Myocyte (in vitro differentiated cells): ENCODE measurements at places on chromosomes 2 and 18. TPM values are rescaled to one million over a fixed set of nuclear protein-coding genes. Genes with fewer than 3 reads are reported as not detected.

The HDHD2 gene
- total RNA-seq, result 17.8 and 19.1 TPM in 2 replicates

The GALNT14 gene
- total RNA-seq, result not detected in 2 replicates

The MYO5B gene
- total RNA-seq, result 14.7 and 24.8 TPM in 2 replicates

The PLGLB2 gene
- total RNA-seq, result 2.7 and 5.3 TPM in 2 replicates

The DRC1 gene
- total RNA-seq, result 0.21 TPM in 1 of 2 replicates, not detected in the other

The OR6B2 gene
- not detected in 2 replicates for total RNA-seq

The IL36B gene
- total RNA-seq, result not detected in 2 replicates

The ACVR1 gene
- total RNA-seq, result 43.0 and 48.8 TPM in 2 replicates

The MFF gene
- total RNA-seq, result 82.2 and 103 TPM in 2 replicates

The TCF23 gene
- not detected in 2 replicates for total RNA-seq

The SALL3 gene
- total RNA-seq, result not detected in 2 replicates

The C2orf66 gene
- not detected in 2 replicates for total RNA-seq

The FAM237A gene
- not detected in 2 replicates for total RNA-seq

The ICA1L gene
- 3.9 and 4.7 TPM in 2 replicates for total RNA-seq

The C2orf15 gene
- 0.78 TPM in 1 of 2 replicates, not detected in the other for total RNA-seq

The SERPINB13 gene
- total RNA-seq, result not detected in 2 replicates

The CNDP2 gene
- 58.0 and 66.5 TPM in 2 replicates for total RNA-seq

The EFHD1 gene
- 0.29 TPM in 1 of 2 replicates, not detected in the other for total RNA-seq

The REG1A gene
- not detected in 2 replicates for total RNA-seq

The CREG2 gene
- total RNA-seq, result 1.5 and 6.9 TPM in 2 replicates

The SERPINB7 gene
- 4.5 and 6.4 TPM in 2 replicates for total RNA-seq
